ENCODE measurements at places on chromosomes 16 and 17.

DNA sequence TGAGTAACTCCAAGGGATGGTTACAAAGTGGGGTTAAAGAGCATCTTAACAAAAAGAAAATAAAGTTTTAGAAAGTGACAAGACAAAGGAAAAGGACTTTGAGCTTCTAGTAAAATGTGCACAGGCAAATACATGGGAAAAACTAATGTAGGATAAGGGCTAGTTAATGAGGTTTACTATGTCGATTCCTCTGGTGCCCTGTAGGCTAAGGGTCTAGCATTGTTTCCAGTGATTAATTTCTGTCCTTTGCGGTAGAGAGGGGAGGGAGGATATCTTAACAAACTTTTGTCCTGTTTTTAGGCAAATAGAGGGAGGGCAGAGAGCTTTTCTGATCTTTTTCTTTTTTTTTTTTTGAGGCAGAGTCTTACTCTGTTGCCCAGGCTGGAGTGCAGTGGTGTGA lies 96.6 kb upstream of the SIAH1 start:
- DNase-seq: no peak

DNA sequence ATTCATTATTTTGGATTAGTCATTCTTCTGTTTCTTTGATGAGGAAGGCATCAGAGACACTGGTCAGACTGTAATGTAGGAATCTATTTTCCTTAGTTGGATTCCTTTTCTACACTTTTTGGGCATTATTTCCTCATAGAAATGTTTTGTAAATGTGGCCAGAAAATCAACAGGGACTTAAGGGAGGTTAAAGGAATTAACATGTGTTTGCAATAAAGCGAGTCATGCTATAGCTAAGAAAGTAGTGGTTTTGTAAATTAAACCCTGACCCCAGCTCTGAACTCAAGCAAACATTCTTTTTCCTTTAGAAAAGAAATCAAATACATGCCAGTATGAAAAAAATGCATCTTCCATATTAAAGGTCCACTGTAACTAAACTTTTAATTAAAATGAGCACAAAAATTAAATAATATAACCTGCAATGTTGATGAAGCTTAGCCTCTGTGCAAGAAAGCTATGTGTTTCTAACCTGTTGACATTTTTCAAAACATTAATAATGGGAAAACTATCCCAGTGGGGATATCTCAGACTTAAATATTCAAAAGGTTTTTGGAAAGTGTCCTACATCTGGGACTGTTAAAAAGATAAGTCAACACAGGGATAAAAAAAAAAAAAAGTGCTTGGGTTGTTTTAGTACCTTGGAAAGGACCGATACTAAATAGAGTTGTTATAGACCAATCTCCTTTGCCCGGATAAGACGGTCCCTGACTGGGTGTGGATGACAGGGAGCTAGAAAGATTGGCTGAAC lies 428.0 kb downstream of the CA10 start:
- no peak for DNase-seq

DNA sequence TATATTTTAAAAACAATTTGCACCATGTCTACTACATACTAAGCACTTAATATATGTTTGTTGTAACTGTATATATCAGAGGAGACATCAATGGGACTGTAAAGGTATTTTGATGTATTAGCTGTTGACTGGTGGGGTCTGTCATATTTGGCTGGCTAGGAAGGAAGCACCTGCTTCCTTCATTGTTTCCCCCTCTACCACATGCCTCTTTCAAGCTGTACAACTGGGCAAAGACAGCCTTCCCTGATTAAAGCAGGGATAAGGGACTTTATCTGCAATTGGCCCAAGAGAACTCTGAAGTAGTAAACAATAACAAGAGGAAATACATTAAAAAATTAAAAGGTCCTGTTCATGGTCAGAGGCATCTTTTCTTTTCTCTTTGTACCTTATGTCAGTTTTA lies 5.5 kb upstream of the SLFN12L start:
- no peak for DNase-seq

DNA sequence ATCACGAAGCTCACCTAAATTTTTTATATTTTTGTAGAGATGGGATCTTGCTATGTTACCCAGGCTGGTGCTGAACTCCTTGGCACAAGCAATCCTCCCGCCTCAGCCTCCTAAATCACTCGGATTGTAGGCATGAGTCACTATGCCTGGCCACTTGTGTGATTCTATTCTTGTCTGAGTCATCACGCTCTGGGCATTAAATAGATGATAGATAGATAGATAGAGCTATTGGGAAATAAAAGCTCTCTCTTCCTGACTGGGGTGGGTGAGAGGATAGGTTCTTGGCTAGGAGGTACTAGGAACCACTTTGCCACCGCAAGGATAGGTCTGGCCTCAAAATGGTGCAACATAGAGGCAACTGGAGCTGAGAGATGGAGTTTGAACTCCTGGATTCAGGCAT lies 21.4 kb upstream of the CACNG3 start:
- DNase-seq: no peak

GRCh38 chr16:30758988-30759491 lies 2.8 kb downstream of the CFAP119 start:
- DNase-seq: no peak

DNA sequence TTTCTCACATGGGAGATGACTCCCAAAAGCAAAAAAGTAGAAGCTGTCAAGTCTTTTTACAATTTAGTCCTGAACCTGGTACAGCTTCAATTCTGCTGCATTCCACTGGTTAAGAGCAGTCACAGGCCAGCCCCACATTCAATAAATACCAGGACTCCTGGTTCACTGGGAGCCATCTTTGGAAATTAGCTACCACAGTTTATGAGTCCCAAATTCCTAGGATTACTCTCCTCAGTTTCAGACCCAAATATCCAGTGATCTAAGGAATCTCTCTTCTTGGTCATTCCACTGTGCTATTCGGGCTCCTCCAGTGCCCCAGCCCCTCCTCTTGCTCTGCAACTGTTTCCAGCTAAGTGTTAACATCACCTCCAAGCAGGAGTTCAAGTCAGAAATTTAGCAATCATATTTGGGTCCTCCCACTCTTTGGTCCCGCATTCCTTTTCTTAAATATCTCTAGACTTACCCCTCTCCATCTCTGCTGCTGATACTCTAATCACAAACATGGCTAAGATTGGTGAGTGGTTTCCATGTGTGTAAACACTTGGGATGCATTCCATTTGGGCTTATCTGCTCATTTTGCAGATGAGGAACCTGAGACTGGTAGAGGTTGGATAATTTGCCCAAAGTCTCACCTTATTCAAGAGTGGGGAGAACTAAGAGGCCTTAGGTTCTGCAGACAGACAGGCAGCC lies 9.6 kb upstream of the WIPF2 start:
- no peak for DNase-seq

- no peak for DNase-seq
Measured at GRCh38 chr16:67884684-67885083, at the start of gene NRN1L. Gene NRN1L, plus strand, starts transcription at chr16:67884885. Its CDS starts 19 bp downstream, at chr16:67884904.

GRCh38 chr17:75499313-75500022 lies 15.9 kb downstream of the CASKIN2 start:
- DNase-seq: no peak

GRCh38 chr16:79902351-79902750 lies 301.8 kb upstream of the MAF start:
- DNase-seq: no peak

DNA sequence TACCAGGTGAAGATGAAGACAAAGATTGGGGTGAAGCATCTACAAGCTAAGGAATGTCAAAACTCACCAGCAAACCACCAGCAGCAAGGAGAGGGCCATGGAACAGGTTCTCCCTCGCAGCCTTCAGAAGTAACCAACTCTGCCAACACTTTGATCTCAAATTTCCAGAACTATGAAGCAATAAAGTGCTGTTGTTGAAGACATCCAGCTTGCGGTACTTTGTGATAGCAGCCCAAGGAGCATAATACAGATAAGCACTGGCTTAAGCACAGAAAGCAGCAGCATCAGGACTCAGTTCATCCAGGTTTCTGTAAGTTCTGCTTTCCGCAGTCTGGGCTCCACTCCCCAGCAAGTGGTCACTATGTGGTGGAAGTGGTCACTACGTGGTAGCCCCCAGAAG lies 16.0 kb upstream of the CDRT4 start:
- DNase-seq: no peak

GRCh38 chr16:29738514-29738913 lies 7.3 kb downstream of the C16orf54 start:
- DNase-seq: no peak

- DNase-seq: no peak
Measured at GRCh38 chr16:2663553-2664546, 18.5 kb upstream of the KCTD5 start.

DNA sequence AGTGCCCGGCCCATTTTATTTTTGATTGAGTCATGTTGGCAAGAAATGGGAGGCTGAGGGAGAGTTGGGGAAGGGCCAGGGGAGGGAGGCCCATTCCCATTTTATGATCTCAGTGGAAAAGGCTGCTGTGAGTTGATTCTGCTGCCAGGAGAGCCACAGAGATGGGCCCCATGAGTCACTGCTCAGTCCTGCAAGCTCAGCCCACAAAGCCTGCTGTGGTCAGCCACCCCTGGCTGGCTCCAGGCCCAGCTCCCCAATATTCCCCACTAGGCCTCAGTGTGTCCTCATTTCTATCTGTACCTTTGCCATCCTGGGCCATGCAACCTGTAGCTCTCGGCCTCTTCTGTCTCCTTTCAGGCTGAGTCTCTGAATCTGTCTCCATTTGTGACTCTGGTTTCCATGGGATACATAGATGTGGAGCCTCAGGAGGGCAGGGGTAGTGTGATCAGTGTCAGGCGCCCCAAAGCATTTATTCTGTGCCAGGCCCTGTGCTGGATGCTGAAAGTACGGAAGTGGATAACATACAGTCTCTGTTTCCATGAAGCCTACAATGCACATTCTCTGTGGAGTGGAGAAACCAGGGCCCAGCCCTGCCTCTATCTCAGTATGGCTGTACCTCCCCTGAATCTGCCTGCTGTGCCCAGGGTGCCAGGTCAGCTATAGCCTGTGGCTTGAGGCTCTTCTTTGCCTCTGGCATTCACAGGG lies 1.9 kb upstream of the PLEKHG4 start:
- no peak for DNase-seq

DNA sequence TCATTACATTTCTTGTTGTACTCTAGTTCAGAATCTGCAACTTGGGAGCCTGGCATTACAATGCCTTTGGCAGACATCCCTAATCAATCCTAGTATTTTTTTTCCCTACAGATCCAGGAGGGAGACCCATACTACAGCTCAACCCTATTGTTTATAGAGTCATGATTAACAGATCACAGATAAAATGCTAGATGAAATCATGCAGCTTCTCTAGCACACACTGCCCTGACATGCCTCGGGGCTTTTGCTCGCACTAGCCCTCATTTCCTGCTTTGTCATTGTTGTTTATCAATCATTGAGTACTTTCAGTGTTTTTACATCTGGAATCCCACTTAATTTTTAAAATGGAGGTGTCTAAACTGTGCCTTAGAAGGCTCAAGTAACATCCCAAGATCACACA lies 412.5 kb downstream of the CA10 start:
- DNase-seq: no peak

DNA sequence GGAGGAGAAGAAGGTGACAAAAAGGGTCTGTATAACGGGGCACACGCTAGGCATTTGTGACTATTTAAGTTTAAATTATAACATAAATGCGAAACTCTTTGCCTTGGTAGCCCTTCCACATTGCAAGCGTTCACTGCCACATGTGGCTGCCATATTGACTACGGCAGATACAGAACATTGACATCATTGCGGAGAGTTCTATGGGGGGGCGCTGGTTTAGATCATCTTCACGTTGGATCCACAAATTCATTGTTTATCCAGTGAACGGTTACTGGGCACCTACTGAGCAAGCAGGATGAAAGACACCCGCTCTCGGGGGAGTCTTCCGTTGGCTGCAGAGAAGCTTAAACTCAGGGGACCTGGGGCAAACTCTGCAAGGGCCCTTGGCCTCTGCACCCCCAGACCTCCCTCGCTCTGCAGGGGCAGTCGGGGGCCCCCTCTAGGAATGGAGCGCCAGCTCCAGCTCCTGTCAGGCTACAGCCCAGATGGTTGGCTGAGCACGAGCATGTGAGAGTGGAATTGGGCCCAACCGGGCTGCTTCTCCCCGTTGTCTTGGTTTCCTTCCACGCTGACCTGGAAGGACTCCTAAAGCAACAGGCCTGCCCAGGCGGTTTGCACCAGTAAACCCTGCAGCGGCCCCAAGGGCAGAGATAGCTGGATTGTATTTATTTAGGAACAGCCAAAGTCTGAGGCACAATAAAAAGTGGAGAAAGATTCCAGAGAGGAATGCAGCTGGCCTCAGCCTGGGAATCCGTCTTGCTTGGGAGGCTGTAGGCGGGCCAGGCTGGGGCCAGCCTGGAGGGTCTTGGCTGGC lies 172.2 kb downstream of the SEC14L1 start:
- no peak for DNase-seq

DNA sequence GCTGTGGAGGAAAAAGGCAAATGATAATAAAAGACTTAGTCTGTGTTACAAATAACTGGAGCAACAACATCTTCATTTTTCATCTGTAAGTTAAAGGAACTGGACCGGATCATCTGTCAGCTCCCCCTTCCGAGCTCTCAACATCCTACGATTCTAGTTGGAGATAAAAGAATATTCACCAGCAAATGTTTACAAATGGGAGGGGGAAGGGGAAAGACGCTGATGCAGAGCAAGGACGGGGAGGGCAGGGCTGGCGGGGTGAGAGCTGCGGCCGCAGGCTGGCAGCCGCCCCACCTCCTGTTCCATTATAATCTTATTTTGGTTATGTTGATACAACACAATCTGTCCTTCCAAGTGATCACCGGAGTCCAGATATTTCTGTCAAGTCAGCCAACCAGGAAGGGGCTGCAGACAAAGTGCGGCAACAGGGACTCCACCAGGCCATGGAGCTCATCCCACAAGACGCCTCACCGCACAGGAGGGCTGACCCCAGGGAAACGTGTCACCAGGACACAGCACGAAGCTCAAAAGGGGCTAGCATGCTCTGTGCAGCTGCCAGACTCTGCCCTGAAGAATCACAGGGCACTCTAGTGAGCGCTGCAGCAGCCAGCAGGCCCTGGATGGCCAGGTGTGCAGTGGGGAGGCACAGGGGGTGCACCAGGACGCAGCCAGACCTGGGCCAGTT lies 19.7 kb downstream of the FBXO31 start:
- DNase-seq: no peak

GRCh38 chr16:50469744-50470321 lies 78.4 kb upstream of the NKD1 start:
- no peak for DNase-seq

DNA sequence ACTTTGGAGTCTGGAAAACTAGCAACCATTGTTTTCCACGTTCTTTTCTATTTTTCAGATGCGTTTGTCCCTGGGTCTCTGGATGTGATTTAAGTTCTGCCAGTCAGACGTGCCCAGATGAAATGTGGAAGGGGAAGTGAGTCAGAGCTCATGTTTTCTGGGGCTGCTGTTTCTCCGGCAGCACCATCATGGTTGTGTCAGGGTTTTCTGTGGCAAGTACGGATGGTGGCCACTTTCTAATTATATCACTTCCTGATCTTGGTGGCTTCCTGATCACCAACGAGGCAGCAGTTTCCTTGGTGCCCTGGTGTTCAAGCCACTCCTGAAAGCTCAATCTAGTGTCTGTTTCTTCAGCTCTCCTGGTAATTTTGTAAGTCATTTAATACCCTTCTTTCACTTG lies 31.4 kb upstream of the PMFBP1 start:
- DNase-seq: peak; percentile 14

All from GM18507 (cell line).